Activated T-cell treated with anti-CD3 and anti-CD28 coated beads, Interleukin-2, amount 50 U/mL, for 72 hours (primary cell): ENCODE measurements at places on chromosomes 2 and 18. TPM values are rescaled to one million over a fixed set of nuclear protein-coding genes. Genes with fewer than 3 reads are reported as not detected.

SMARCAL1 gene
- 32.5 TPM for total RNA-seq

DNA sequence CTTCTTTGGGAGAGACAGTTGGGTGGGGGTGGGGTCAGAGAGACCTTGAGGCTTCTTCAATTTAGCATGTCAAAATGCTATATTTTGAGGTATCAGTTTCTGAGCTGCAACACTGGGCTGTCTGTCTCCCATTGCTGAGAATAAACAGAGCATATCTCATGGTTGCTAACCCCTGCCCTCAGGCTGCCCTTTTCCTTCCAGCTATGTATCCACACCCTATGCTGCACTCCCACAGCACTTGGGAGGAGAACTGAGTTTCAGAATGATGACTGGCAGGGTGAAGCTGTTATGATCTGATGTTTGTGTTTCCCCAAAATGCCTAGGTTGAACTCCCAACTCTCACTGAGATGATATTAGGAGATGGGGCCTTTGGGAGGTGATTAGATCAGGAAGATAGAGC lies 794.0 kb downstream of the RNF144A start:
- DNase-seq, result no peak

TUBA3E gene
- not detected for total RNA-seq

DNA sequence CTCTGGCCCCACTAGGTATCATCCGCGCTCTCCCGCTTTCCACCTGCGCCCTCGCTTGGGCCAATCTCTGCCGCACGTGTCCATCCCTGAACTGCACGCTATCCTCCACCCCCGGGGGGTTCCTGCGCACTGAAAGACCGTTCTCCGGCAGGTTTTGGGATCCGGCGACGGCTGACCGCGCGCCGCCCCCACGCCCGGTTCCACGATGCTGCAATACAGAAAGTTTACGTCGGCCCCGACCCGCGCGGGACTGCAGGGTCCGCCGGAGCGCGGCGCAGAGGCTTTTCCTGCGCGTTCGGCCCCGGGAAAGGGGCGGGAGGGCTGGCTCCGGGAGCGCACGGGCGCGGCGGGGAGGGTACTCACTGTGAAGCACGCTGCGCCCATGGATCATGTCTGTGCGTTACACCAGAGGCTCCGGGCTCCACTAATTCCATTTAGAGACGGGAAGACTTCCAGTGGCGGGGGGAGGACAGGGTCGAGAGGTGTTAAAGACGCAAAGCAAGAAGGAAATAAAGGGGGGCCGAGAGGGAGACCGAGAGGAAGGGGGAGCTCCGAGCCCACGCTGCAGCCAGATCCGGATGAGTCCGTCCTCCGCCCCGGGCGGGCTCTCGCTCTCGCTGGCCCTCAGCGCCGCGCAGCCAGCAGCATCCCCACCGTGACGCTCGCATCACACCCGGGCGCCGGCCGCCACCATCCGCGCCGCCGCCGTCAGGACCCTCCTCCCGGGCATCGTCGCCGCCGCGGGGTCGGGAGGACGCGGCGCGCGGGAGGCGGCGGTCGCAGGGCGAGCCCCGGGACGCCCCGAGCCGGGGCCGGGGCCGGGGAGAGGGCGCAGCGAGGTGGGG lies 664 bp downstream of the NETO1 start:
- DNase-seq, result no peak

- DNase-seq, result no peak
Measured at GRCh38 chr18:35322486-35323458, 21.4 kb downstream of the ZNF24 start.

- DNase-seq, result no peak
Measured at GRCh38 chr2:206410714-206411113, 32.6 kb upstream of the ADAM23 start.

BOLL gene
- not detected for total RNA-seq

GRCh38 chr2:160541745-160542144 lies 48.1 kb upstream of the RBMS1 start:
- no peak for DNase-seq

- DNase-seq, result no peak
Measured at GRCh38 chr2:96964221-96964905, 22.0 kb downstream of the FAM178B start.

PPP4R1 gene
- 23.7 TPM for total RNA-seq

DNA sequence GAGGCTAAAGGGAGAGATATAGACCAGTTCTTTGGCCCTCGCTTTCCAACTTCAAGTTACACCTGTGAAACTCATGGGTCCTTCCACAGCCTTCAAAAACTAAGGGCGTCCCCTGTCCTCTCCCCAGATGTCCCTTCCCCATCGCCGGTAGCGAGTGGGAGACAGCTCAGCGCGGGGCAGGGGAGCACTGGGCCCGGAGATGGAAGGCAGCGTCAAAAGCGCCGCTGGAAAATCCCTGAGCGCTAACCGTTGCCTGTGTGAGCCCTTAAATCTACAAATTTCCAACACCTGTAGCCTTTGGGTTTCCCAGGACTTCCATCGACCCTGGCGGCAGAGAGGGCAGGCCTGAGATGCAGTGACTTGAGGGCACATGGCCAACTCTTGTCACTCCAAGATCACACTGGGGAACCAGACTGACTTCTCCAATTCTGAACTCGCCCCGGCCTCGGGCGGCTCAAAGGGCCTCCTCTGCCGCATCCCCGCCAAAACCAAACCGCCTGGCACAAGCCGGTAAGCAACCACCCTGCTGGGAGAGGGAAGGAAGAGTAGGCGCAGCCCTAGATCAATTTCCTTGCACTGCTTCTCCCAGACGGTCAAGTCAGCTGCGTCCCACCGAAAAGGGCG lies 879 bp upstream of the EPAS1 start:
- peak; percentile 23 for DNase-seq

DNA sequence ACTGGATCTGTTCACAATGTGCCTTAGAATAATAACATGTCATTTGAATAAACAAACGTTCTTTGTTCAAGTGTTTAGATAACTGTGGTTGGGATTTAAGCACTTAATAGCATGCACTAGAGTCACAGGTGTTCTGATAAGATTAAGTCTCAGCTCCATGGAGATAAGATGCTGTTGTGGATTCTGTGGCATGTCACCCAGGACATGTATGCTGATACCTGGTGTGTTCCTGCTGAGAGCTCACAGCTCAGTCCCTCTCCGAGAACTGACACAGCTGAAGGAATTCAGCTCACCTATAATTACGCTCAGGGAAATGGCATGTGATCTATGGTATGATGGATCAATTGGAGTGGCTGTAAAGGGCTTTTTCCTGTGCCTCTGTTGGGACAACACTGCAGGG lies 75.4 kb upstream of the ST6GAL2 start:
- DNase-seq, result no peak

- no peak for DNase-seq
Measured at GRCh38 chr2:42495611-42496010, 1.8 kb upstream of the KCNG3 start.

- DNase-seq, result no peak
Measured at GRCh38 chr2:50284188-50284587, 747.7 kb downstream of the NRXN1 start.

DNA sequence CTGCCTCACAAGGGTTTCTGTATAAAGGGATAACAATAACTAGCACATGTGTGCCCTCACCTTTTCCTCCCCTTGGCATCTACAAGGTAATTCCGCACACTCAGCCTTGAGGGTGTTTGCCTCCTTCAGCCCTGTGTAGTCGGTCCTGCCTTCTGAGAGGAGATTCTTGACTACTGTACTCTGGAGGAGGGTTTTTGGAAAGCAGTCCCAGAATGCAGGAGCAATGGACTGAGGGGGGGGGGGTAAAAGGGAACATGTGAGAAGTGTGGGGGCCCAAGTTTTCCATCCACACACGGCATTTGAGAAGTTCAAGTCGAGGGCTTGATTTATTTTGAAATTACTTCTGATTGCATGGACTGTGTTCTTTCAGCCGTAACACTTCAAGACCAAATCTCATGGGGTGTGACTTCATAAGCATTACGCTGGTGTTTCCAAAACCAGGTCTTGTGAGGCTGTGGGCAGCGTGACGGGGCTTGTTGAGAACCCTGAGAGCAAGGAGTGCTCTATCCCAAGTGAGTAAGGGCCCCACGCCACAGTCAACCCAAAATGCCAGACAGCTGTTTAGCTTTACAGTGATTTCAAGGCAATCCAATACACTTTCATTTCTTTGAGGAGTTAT lies 198.7 kb upstream of the MEIS1 start:
- DNase-seq, result no peak

- DNase-seq, result no peak
Measured at GRCh38 chr2:53780056-53780455, 6.7 kb downstream of the ASB3 start.

- DNase-seq, result no peak
Measured at GRCh38 chr18:43855376-43855775, 578.1 kb upstream of the SYT4 start.
